ENCODE measurements at places on chromosomes 2 and 18. TPM values are rescaled to one million over a fixed set of nuclear protein-coding genes. Genes with fewer than 3 reads are reported as not detected.

Gene RHBDD1
- total RNA-seq: 5.1 TPM

Gene ADCY3
- 28.5 TPM for total RNA-seq

Gene RAB17
- 4.1 TPM for total RNA-seq

Gene CRIM1
- total RNA-seq: 406 TPM

Gene BCL11A
- total RNA-seq: not detected

Gene FTCDNL1
- 4.2 TPM for total RNA-seq

Gene M1AP
- not detected for total RNA-seq

Gene SNED1
- 5.2 TPM for total RNA-seq

Gene PLGLB1
- total RNA-seq: 0.43 TPM

Gene KCNF1
- total RNA-seq: 0.71 TPM

Gene RANBP2
- 60.2 TPM for total RNA-seq

Gene ZSWIM2
- total RNA-seq: not detected

Gene LAMA1
- total RNA-seq: 7.2 TPM

Gene CCNYL1
- total RNA-seq: 5.5 TPM

Gene CCDC141
- 0.31 TPM for total RNA-seq

Gene RAX
- total RNA-seq: not detected

Gene PRKAG3
- total RNA-seq: not detected

Gene REEP1
- total RNA-seq: 7.8 TPM

Gene CNGA3
- not detected for total RNA-seq
